ENCODE measurements at places on chromosomes 5 and 9. TPM values are rescaled to one million over a fixed set of nuclear protein-coding genes. Genes with fewer than 3 reads are reported as not detected.

Gene TBC1D2
- total RNA-seq = 5.0 TPM

Gene MRPL22
- 58.8 TPM for total RNA-seq

Gene ZFP2
- total RNA-seq = 0.18 TPM

Gene SLCO6A1
- total RNA-seq = not detected

Data from T-helper 2 cell treated with Interferon-gamma antibody and Interleukin-4, amounts not matched to agents 100 ng/mL and 5 ng/mL, for 36 hours (primary cell).